ENCODE measurements at places on chromosomes 1 and 21.

- DNase-seq: no peak
Measured at GRCh38 chr1:47533793-47534328, 96.0 kb downstream of the FOXD2 start.

DNA sequence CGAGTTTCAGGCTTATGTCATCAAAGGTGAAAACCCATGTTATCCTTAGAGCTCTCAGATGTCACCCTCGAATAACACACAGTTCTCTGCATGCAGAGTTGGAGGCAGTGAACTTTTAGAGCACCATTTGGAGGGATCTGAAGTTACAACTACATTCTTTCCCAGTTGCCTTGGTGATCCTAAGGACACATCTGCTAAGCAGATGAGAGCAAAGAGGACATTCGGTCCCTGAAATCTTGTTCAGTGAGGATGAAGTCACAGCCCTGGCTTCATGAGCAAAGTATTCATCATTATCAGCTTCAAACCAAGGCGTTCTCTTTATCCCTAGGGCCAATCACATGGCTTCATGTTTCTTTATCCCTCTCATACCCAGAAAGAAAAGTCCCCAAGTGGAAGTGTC lies 23.1 kb upstream of the MCOLN2 start:
- DNase-seq: no peak

GRCh38 chr1:5497503-5497902 lies 494.7 kb downstream of the NPHP4 start:
- DNase-seq: no peak

DNA sequence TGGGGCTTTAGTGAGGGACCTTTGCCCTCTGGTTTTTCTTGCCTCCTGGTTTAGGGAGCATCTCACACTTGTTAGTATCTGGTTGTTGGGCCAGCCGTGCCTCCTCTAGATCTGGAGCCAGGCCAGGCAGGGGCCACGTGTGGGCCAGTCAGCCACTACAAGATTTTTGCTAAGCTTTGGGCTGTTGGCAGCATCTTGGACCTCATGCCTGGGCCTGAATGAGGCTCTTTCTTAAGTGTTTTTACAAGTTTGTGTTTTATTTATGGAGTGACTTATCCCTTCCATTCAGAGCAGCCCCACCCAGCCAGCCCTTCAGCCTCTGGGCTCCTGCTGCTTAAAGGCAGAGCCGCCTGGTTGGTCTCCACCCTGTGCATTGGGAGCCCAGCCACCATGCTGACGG lies 1.6 kb upstream of the SH3BGRL3 start:
- DNase-seq: no peak

- DNase-seq: peak; percentile 43
Measured at GRCh38 chr1:184219414-184219813, 167.4 kb upstream of the C1orf21 start.

DNA sequence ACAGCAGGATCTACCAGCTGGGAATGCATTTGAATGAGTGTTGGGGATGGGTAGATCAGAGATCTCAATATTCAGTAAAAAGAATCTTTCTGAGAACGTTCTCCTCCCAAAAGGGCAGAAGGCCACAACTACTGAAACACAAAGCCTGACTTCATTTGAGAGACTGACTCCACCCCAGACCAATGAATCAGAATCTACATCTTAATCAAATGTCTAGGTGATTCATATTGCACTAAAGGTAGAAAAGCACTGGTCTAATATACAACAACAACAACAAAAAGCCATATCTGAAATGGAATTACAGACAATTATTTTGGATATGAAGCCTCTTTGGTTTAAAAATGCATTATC lies 123.9 kb downstream of the SMYD3 start:
- DNase-seq: no peak

DNA sequence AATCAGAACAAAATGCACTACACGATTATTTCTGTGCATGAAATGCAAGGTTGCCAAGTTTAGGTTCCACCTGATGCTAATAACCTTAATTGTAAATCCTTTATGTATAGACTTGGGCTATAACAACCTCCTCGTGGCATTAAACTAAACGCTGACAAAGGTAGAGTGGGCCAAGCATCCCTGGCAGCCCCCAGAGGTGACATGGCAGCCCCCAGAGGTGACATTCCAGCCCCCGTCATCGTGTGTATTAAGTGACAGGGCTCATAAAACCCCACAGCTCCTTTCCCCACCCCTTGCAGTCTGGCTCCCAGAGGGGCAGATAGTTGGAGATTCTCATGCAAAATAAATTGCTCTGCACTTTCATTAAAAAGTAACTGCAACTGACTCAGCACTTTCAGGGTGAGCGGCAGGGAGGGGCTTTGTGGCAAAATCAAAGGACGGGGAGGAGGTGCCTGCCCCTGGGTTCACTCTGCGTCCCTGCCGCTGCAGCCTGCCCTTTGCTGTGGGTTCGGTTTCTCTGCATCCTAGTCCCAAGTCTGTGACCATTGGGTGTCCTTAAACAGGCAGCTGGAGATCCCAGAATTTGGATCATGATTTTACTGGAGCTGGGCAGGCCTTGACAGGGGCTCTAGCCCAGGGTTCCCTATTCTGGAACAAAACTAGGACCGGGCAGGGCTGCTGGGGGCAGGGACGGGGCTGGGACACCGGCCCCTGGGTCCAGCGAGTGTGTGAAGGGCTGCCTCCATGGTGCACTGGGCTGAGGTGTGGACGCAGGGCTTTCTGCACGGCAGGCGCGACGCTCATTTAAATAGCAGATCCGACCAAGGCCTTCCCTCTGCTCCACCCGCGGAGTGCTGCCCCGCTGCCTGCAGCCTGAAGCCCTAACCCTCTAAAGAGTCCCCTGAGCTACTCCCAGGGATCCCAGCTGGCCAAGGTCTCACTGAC lies 234.9 kb upstream of the VAMP3 start:
- DNase-seq: no peak

DNA sequence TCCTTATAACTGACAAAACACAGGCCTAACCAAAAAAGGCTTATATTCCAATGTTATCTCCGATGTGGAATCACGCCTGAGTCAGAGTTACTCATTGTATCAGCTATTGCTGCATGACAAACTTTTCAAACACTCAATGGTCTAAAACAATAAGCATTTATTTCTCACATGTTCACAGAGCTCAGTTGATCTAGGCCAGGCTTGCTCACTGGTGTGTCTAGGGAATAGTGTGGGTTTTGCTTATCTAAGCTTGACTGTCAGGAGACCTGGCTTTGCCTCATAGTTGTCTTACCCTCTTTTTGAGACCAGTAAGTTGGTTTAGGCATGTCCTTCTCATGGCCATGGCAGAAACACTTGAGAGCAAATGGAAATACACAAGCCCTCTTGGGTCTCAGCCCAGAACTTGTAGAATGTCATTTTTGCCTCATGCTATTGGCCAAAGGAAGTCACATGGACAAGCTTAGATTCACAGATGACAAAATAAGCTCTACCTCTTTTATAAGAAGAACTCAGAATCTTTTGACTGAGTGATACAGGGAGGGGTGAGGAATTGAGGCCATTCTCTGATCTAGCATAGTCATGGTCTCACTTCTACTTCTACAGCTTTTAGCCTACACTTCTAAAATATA lies 130.8 kb downstream of the HMCN1 start:
- no peak for DNase-seq

DNA sequence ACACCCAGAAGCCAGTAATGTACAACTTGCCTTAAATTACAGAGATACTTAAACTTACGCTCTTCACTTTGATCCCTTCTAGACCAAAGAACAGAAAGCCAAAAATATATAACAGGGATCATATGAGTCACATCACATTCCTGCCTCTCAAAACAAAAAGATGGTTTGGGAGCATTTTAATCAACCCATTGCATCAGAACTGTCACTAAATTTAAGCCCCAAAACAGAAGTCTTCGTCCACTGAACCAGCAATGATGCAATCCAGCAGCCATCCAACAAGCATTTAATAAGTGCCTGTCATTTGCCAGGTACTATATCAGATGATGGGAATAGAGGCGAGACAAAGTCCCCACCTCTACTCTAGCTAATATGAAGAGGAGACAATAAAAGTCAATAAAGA lies 42.7 kb upstream of the GLIS1 start:
- DNase-seq: no peak

- DNase-seq: no peak
Measured at GRCh38 chr1:154501423-154502065, 475 bp upstream of the TDRD10 start.

DNA sequence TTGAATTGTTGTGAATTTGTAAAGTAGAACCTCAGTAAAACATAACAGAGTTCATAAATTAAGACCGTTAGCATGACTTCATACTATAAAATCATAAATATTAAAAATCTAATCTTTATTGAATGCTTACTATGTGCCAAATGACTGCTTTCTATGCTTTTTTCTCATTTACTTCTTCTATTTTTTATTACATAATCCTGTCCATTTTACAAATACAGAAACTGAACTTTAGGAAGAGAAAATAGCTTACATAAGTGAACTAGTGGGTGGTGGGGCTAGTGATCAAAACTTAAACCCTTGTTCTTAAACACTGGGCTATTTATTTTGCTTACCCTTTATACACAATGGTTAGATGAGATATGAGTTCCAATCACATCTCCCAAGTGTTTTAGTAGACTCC lies 122.3 kb downstream of the ZC3H11B start:
- peak; percentile 44 for DNase-seq

DNA sequence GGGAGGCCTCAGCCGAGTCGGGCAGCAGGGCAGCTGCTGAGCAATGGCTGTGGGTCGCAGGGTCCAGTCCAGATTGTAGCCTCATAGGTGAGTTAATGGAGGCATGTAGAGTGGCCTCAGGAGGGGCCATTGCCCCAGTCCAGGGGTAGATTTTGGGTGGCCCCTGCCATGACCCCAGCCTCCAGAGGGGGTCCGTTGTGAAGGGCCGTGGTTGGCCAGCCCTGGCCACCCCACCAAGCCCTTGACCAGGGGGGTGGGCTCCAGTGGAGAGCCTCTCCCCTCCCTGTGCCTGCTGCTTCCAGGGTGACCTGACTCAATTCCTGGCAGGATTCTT lies 26.1 kb downstream of the TRPM2 start:
- DNase-seq: no peak

- DNase-seq: no peak
Measured at GRCh38 chr1:161131523-161132409, 701 bp downstream of the DEDD start.

- peak; percentile 34 for DNase-seq
Measured at GRCh38 chr1:230977761-230978490, 735 bp downstream of the TTC13 start.

GRCh38 chr1:188762166-188762743 lies 1715.4 kb downstream of the BRINP3 start:
- DNase-seq: no peak

- peak; percentile 70 for DNase-seq
Measured at GRCh38 chr1:156652131-156652991, 10.4 kb downstream of the BCAN start.

DNA sequence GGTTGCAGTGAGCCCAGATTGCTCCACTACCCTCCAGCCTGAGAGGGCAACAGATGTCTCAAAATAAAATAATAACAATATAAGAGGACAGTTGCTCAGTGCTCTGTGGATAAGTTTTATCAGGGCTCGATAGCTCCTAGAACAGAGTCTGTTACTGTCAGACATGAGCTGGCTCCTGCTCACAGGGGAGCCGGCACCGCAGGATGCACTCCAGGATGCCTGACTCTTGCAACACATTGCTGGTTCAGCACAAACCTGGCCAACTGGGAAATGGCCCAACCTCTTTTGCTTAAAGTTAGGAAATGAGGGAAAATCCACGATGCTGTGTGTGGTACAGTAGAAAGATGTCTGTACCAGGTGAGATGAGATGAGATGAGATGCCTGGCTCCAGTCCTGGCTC lies 5.8 kb upstream of the CTSE start:
- DNase-seq: no peak

DNA sequence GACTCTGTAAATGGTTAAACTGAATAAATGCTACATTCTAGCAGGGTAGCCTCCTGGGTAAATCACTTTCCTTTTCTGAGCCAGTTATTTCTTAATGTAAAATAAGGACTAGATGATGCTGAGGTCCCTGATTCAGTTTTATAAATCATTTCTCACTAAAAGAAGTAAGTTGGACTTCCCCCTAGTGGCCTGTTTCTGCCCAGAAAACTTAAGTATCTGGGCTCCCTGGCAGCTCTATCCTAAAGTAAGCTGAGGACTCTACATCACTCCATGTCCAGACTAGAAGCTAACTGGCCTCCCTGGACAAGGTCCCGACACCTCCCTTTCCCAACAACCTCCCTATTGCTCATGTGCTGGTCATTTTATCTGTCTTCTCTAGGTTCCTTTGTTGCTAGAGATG lies 3.0 kb downstream of the GPN2 start:
- DNase-seq: peak; percentile 35
